ACHN (cell line): ENCODE measurements at places on chromosomes 6 and 20.

- no peak for DNase-seq
Observed at GRCh38 chr6:143607974-143608373, 69.8 kb upstream of the PHACTR2 start.

GRCh38 chr6:30121446-30122366 is 8.8 kb upstream of the TRIM31 start:
- no peak for DNase-seq

DNA sequence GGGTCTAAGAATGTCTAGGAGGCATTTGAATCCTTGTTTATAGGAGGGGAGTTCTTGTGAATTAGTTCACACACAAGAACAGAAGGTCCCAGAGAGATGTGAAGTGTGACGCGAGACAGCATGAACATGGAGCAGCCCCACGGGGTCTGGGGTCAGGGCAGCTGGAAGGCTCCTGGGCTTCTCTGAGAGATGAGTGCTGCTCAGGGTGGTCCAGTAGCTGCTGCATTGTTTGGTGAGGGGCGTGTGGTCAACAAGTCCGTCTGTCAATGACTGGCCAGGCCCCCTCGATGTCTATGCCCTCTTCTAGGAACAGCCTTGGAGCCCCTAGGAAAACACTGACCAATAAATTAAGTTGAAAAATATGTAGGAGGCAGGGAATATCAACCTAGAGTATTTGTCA is 40.2 kb upstream of the GABRR1 start:
- no peak for DNase-seq

- no peak for DNase-seq
Observed at GRCh38 chr6:34386316-34387137, 5.9 kb downstream of the NUDT3 start.

- no peak for DNase-seq
Observed at GRCh38 chr20:37408302-37409193, 62.6 kb downstream of the SRC start.

DNA sequence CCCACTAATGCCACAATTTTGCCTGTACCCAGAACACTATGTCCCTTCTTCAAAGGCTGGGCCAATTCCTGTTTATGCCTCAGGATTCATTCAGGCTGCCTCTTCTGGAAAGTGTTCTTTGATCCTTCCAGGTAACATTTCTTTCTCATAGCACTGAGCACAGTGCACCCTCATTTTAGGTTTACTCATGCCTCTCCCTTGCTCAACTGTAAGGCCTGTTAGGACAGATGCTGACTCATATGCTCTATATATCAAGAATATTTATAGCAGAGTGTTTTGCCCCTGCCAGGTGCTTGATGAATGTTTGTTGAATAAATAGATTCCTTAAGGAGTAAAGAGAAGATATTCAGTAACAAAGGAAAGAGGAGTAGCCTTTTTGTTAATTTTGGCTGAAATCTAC is 263.9 kb downstream of the PHF3 start:
- DNase-seq, result no peak

DNA sequence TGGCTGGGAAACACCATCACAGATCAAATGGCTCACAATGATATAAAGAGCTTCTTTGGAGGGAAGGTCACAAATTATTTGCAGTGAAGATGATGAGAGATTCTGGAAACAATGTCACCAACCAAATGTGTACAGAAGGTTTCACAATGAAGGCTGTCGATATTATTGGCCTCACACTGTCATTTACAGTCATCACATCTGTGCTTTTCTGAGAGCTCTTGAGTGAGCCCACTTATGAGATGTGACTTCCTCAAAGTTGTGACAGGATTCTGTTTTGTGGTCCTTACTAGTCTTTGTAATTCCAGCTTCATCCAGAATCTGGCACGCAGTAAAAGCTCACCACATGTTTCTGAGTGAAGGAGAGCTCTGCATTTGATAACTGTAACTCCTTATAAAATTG is 133.6 kb downstream of the LMBRD1 start:
- DNase-seq, result no peak

GRCh38 chr20:33263784-33264183 is 19.2 kb upstream of the BPIFB1 start:
- DNase-seq, result no peak

- DNase-seq, result no peak
Observed at GRCh38 chr6:118558464-118559217, 10.5 kb downstream of the PLN start.

- DNase-seq, result no peak
Observed at GRCh38 chr6:87982134-87982533, 65.5 kb upstream of the SPACA1 start.

DNA sequence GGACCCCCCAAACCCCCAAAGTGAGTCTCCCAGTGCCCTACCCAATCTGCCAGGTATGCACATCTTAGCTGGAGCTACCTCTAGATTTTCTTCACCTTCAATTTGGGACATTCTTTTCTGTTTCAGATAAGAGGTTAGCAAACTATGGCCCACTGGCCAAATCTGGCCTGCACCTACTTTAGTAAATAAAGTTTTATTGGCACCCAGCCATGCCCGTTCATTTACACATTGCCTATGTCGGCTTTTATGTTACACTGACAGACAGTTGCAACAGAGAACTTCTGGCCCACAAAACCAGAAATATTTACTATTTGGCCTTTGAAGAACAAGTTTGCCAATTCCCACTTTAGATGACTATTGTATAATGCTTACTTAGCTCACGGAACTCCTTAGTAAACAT is 55.9 kb upstream of the STX16 start:
- no peak for DNase-seq
